Activated CD4-positive, alpha-beta T cell treated with anti-CD3 and anti-CD28 coated beads, Interleukin-10, Interleukin-2, amounts not matched to agents 100 ng/mL and 50 ng/mL, durations not matched to agents 16 hours and 8 hours (primary cell): ENCODE measurements at places on chromosomes 16 and 17.

- DNase-seq, result no peak
Observed at GRCh38 chr17:81740395-81740961, 28.4 kb downstream of the SLC25A10 start.

DNA sequence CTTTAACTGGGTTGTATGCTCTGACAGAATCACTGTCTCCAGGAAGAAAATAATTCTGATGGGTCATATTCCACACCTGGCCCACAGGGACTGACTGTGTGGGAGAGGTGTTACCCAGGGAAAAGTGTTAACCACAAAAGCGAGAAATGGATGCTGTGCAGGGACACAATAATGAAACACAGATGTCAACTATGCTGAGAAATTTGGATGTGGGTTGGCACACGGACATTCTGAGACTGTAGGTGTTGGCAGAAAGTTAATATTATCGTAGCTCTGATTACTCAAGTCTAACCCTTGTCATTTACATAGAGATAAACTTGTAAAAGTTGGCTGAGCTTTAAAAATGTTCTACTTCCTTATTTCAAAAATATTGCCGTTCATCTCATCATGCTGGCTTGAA, 19.6 kb downstream of the TMC5 start:
- peak; percentile 10 for DNase-seq

DNA sequence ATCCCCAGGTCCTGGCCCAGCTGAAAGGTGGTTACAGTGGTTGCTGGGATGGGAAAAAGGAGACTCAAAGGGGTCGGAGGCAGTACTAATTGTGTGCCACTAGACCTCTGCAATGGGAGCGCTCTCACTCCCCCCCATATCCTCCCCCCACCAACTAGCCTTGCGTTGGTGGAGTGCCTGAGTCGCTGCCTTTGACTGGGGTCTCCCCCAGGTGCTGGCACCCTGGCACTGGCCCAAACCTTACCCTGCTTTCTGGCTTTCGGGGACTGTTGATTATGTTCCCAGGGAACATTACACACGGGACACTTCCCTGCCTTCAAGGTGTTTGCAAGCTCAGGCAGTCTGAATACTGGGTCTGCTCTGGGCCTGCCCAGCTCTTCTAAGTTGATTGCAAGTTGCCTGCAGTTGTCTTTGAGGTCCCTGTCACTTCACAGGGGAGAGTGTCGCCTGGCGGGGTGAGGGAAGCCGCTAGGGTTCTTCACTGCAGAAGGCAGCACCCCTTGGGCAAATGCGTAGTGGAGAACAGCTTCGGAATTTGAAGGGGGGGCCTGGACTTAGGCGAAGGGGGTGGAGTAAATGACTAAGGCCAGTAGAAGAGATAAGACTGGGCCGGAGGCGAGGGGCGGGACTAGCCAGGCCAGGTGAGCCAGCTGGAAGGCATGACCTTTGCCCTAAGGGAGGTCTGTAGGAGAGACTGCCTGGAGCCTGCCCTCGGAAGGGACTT, 98.0 kb downstream of the RAB11FIP4 start:
- no peak for DNase-seq

GRCh38 chr17:74190807-74191406, 12.6 kb upstream of the RPL38 start:
- no peak for DNase-seq

GRCh38 chr17:59131131-59131530, 23.9 kb downstream of the SKA2 start:
- no peak for DNase-seq
